NCI-H526 (cell line): ENCODE measurements at places on chromosomes 16 and 17.
A peak's percentile ranks its signal among the peaks of the same experiment; 100 is the strongest.

DNA sequence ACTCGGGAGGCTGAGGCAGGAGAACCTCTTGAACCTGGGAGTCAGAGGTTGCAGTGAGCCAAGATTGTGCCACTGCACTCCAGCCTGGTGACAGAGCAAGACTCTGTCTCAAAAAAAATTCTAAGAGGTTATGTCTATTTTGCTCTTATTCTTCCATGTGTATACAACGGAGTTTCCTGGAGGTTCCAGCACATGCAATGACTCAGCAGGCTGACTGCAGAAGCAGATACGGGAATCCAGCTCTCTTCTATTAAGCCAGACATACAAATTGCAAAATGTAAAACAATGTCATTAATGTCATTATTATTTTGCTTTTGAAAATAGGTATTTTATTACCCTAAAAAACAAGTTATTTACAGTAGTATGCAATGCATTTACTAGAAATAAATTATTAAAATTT, 18.4 kb downstream of the MIEF2 start:
- no peak for DNase-seq

GRCh38 chr17:9175700-9176467, 154.6 kb downstream of the NTN1 start:
- no peak for DNase-seq

DNA sequence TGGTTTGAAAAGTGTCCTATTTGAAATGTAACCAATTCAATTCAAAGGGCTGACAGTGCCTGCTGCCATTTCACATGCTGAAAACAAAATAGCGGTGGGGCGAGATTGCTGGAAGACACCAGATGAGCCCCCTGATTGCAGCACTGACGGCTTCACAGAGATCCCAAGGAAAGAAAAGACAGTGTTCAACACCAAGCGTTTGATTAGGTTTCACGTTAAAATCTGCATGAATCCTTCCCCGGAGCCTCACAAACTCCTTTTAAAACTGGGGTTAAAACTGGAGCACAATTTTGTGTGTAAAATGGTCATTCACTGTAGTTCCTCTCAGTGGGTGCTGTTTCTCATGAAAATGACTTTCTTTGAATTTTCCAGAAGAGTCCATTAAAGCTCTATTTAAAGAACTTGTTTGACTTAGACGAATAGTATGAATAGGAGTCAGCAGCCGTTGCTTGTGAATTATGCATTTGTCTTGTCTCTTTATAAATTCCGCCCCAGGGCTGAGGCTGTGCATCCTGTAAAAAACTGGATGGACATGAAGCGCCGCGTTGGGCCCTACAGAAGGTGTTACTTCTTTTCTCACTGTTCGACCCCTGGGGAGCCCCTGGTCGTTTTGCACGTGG, 8.8 kb downstream of the MLYCD start:
- peak; percentile 28 for DNase-seq

- no peak for DNase-seq
Measured at GRCh38 chr16:57128771-57129389, 36.5 kb downstream of the CPNE2 start.

DNA sequence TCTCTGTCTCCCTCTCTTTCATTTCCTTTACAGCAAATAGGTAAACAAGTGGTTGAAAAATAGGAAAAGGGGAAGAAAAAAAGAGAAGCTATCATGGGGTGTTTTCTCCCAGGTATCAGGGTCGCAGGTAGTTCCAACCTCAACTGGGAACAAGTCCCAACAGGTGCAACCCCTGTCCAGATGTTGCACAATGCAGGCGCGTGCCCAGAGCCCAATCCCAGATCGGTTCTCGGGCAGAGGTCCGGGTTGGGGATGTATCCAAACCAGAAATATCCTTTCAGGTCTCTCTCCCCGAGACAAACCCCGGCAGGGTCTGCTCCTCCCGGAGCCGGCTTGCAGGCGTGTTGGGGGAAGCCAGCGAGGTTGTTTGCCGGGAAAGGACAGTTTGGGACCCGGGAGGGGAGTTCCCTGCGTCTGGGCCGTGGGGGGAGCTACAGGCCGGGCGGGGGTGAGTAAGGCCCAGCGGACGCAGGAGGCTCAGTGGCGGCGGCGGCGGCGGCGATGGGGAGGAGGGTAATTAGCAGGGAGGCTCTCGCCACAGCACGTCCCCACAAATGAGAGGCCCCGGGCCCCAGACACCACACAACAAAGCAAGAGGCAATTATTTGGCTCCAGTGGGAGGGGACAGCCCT, 21.2 kb upstream of the SP6 start:
- no peak for DNase-seq

- DNase-seq = no peak
Measured at GRCh38 chr16:6947291-6947690, 385.4 kb upstream of the RBFOX1 start.

GRCh38 chr17:82366749-82367148, 4.8 kb upstream of the UTS2R start:
- DNase-seq = no peak

- no peak for DNase-seq
Measured at GRCh38 chr16:53837426-53837825, 133.5 kb downstream of the FTO start.

DNA sequence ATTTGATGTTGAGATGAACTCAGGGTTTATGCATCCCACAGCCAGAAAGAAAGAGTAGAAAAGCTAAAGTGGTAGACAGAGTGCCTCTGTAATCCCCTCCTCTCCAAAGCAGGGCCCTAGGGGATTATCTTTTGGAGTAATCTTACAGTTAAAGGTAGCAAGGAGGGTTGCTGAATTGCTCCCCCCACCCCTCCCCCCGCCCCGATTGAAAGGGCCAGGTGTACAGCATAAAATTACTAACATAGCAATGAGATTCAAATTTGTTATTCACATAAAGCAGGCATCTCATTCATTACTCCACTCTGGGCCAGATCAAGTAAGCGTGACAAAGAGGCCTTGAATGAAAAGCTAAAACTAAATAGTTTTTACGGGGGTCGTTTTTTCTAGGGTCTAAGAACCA, 72.7 kb downstream of the STH start:
- peak; percentile 29 for DNase-seq

- peak; percentile 7 for DNase-seq
Measured at GRCh38 chr16:75130150-75130771, 13.7 kb upstream of the LDHD start.

DNA sequence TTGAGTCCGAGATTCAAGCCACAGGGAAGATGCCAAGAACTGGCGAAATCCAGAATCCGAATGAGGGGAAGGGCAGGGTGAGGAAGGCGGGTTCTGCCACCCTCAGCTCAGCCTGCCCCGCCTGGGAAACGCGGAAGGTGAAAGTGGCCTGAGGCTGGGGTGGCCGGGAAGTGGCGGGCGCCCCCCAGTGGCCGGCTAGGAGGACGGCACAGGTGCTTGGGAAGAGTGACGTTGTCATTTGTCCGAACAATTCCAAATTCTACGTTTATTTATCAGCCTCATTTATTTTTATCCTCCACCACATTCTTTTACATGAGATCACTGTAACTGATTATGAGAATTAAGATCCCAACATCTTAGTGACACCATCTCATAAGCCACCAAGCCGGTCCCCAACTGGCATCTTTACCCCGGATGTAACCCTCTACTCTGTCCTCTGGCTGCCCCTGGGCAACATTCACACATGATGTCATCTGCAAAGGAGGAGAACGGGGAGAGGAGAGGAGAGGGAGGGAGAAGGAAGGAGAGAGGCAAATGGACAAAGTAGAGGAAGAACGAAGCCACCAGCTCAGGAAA, 21.3 kb downstream of the SRCIN1 start:
- peak; percentile 47 for DNase-seq

DNA sequence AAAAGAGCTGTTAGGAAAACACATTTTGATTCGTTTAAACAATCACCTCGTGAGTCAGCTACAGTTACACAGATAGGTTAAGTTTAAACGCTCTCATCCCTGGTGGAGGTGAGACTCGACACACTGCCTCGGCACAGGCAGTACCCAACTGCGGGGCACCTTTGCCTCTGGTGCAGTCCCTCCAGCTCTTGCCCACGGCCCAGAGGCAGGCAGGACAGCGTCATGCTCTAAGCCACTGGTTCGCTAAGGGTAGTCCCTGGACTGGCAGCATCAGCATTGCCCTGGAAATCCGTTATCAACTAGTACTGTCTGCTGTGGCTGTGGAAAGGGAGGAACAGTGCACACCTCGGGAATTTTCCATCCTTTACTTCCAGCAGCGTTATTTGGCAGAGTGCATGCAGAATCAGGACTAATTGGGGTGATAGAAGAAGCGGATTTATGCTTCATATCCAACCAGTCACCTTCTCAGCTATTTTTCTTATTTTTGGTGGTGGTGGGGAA, 3.7 kb upstream of the PIK3R6 start:
- DNase-seq = no peak

DNA sequence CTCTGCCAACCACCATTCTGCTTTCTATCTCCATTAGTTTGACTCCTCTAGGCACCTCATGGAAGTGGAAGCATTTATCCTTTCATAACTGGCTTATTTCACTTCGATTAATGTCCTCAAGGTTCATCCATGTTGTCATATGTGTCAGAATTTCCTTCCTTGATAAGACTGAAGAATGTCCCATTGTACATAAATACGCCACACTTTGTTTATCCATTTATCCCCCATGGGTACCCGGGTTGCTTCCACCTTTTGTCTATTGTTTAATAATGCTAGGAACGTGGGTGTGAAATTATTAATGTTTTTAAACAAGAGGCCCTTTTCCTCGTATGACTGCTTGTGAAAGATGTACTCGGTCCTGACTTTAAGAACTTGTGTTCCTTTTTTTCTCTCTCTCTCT, 12.9 kb downstream of the MILR1 start:
- DNase-seq = no peak

- DNase-seq = no peak
Measured at GRCh38 chr16:57023541-57024249, 34.3 kb downstream of the NLRC5 start.

GRCh38 chr17:78803186-78803845, 21.2 kb upstream of the CYTH1 start:
- no peak for DNase-seq

- DNase-seq = no peak
Measured at GRCh38 chr17:44001461-44001920, 2.9 kb upstream of the NAGS start.

GRCh38 chr17:8856869-8857575, 10.5 kb downstream of the PIK3R6 start:
- DNase-seq = peak; percentile 27

DNA sequence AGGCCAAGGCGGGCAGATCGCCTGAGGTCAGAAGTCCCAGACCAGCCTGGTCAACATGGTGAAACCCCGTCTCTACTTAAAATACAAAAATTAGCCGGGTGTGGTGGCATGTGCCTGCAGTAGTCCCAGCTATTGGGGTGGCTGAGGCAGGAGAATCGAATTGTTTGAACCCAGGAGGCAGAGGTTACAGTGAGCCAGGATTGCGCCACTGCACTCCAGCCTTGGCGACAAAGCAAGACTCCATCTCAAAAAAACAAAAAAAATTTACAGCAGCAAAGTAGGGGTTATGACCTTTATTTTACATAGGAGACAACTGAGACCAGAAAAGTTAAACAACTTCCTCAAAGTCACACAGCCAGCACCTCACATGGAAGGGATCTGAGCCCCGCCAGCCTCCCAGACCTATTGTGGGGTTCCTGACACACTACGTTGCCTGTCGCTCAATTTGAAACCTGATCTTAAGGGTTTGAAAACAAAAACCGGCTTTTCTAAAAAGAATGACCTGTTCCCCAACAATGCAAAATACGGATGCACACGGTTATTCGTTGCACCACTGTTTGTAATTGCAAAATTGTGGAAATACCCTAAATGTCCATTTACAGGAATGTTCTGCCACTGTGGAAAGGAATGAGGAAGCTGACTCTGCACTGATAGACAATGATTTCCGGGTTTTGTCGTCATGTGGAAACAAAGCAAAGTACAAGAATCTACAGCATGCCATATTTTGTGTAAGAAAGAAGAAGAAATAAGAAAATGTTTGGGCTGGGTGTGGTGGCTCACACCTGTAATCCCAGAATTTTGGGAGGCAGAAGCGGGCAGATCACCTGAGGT, 77.2 kb downstream of the CNGB1 start:
- no peak for DNase-seq

GRCh38 chr17:29346462-29346861, 43.7 kb upstream of the TAOK1 start:
- no peak for DNase-seq

- no peak for DNase-seq
Measured at GRCh38 chr16:27088216-27088615, 21.5 kb downstream of the C16orf82 start.

DNA sequence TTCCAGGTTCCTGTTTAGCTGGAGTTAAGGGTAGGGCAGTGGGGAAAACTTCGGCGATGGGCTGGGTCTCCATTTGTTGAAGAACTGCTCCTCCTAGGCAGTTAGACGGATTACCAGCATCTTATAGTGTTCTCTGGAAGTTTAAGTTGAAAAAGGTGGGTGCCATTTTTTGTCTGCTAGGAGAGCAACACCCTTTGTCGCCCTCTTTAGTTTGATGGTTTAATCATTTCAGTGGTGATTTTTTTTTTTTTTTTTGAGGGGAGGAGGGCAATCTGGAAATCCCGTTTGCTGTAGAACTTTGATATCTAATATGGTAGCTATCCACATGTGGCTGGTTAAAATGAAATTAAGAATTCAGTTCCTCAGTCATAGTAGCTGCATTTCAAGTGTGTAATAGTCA, 4.1 kb downstream of the UBFD1 start:
- DNase-seq = no peak

GRCh38 chr16:47424846-47425245, 36.0 kb downstream of the ITFG1 start:
- DNase-seq = no peak

- no peak for DNase-seq
Measured at GRCh38 chr17:51159604-51160003, 6.2 kb downstream of the NME1 start.

GRCh38 chr17:81909966-81910839, 996 bp downstream of the PCYT2 start:
- DNase-seq = peak; percentile 35

GRCh38 chr16:75580-76501, 2.2 kb upstream of the MPG start:
- DNase-seq = no peak

DNA sequence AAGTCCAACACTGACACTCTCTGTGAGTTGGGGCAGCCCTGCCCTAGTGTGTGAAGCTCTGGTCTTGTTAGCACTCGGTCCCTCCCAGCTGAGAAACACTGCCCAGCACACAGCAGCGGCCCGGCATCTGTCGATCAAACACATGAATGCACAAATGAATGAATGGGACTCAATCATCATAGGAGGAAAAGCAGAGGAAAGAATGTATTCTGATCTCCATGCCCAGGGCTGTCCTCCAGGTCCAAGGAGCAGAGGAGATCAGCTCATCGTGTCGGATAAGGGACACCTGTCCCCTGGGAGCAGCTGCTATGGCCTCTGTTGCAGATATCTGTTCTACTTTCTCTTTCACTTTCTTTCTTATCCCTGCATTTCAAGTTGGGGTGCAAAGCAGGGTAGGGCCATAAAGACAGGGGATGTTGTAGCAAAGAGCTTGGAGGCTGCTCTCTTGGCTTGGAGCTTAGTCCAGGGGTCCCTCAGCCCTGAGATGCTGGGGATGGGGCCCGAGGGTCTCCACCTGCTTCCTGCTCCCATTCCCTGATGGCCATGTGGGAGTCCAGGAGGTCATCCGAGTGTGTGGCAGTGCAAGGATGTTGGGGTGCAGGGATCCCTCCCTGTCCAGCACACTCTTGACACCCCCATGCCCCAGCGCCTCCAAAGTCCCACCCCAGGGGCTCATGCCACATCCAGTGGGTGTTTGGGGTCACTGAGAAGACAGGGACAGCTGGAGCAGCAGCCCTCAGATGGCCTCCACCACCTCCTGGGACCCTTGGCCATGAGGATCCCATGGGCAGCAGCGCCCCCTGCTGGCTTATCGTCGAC, 88.2 kb downstream of the IRF8 start:
- no peak for DNase-seq

- DNase-seq = no peak
Measured at GRCh38 chr17:6476076-6476809, 32.0 kb downstream of the PIMREG start.

GRCh38 chr17:30505868-30506417, 28.7 kb downstream of the GOSR1 start:
- DNase-seq = no peak
